ENCODE measurements at places on chromosomes 11 and 22.

DNA sequence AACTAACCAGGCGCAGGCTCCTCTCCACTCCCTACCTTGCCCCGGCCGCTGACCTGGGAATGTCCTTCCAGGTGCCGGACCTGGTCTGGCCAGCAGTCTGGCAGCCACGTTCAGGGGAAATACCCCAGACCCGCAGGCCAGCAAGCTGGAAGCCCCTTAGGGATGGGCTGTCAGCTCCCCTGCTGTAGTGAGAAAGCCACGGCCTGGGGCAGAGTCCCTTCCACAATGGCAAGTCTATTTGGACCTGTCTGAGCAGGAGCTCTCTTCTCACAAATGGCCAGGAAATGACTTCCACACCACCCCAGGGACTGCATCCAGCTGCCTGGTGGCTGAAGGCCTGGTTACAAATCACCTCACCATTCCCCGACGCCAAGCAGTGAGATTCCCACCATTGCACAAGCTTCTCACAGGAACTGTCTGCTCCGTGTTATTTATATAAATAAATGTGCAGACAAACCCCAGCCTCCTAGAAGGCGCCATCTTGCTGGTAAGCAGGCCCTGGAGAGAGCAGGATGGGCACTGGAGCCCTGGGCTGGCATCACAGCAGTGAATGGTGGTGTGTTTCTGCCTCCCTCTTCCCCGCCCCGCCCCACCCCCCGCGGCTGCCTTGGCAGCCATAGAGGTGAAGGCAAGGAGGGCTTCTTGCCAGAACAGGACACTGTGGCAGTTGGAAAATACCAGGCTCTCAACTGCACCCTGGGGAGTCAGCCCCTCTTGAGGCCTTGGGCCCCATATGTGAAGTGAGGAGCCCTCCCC lies 23.7 kb downstream of the RSPH14 start:
- DNase-seq = no peak

DNA sequence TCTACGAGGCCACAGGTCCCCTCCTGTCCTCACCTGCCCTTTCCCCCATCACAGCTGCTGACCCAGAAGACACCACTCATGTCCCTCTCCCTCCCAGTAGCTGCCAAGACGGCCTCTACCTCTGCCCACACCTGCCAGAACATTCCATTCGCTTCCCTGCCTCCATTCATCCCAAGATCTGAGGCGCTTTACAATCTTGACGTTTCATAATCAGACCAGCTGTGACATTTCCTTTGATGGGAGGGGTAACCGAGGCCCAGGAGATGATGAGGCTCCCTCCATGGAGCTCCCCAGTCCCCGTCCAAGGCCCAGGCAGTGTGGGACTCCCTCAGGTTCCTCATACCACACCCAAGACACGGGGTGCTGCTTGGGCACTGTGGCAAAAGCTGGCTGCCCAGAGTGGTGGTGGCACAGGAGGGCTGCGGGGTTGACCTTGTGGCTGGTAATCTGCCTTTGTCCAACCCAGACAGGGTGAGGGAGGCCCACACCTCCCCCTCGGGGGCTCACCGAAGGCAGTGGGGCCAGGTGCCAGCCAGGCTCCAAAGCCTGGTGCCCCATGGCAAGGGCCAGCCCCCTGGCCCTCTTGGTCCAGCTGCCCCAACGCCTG lies 17.3 kb downstream of the PHLDA2 start:
- DNase-seq = no peak

DNA sequence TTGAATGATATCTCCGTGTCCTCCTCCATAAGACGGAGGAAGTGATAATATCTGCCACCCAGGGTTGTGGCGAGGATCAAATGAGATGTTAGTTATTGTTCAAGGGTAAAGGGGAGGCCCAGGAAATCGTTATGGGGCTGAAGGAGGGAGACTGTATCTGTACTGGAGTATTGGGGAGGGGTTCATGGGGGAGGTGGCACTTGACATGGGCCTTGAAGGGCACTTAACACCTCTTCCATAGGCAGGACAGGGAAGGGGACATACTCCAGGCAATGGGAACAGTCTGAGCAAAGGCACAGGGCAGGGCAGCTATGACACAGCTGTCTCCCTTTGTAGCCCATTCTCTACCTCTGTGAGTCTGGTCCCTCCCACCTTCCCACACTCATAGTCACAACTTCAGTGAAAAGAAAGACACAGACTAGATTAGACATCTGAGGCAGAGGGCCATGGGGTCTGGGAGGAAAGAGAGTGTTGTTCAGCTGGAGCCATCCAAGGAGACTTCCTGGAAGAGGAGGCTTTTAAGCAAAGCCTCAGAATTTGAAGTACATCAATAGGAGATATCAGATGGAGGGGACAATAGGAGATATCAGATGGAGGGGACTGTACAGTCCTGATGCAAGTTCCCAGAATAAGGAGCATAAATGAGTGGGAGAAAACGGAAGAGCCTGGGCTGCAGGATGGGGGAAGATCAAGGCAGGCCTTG lies 15.8 kb upstream of the DGKZ start:
- no peak for DNase-seq

DNA sequence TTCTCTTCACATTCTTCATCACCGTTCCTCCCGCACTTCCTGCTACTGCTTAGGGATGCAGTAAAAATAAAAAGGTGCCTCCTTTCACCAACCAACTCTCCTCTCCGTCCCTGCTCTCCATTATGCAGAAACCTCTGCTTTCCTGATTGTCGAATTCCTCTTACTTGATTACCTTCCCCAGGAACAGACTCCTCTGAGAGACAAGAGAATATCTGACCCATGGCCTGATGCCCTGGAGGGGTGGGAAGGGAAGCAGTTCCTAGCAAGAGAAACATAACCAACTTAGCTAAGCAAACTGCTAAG lies 80.9 kb downstream of the TRIM29 start:
- DNase-seq = no peak

- no peak for DNase-seq
Measured at GRCh38 chr11:3989921-3990290, 104.7 kb upstream of the RRM1 start.

- DNase-seq = no peak
Measured at GRCh38 chr11:74579577-74580270, 12.7 kb upstream of the POLD3 start.

- DNase-seq = no peak
Measured at GRCh38 chr11:29657709-29658108, 359.1 kb downstream of the KCNA4 start.

GRCh38 chr11:116790167-116791001 lies 1.3 kb downstream of the APOA5 start:
- no peak for DNase-seq

- no peak for DNase-seq
Measured at GRCh38 chr11:69403556-69404215, 77.8 kb upstream of the LINC01488 start.

DNA sequence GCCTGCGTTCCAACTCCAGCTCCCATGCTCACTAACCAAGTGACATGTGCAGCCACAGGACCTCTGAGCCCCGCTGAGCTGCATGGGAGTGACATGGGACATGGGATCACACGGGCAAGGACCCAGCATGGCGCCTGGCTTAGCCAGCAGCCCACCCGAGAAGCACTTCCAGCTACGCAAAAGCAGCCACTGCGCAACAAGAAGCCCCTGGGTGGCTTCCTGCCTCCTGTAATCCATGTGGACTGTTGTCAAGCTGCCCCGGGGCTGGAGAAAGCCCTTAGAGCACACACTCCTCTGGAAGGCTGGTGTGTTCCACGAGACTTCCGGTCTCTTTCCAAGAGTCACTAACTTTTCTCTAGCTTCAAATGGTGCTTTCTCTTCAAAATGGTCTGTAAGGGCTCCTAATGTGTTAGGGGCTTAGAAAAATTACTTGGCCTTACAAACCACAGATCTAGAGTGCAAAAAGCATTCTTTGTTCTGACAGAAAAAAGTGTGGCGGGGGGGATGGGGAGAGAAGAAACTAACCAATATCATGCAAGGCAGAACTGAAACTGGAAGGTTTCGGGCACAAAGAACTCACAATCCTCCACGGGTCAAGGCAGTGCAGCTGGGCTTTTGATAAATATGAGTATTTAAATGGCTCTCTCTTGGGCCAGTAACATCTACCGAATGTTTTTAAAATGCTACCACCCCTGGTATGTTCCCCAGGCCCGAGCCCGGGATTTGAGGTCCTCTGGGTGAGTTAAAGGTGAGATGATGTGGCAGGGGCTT lies 5.5 kb downstream of the C11orf24 start:
- no peak for DNase-seq

- DNase-seq = no peak
Measured at GRCh38 chr11:61153593-61154095, 7.6 kb downstream of the VPS37C start.

DNA sequence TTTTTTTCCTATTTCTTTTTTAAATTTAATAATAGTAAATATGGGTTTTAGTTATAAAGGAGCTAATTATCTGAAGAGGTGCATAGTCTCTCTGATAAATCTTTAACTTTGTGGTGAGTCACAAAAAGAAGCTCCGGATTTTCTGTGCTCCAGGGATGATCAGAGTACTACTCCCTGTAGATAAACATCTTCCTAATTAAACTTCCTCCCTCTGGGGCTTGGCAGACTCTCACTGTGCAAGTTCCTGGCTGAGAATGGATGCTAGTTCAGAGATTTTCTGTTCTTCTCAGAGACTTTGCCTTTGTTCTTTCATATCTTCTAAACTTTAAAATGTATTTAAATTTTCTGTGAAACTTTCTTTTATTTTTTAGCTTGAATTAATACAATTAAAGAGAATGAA lies at the start of gene OR10G7:
Gene OR10G7 (minus strand): TSS at position 72 of the 400 bp plus-strand sequence. CDS start 2,324 bp downstream, outside the sequence.
- no peak for DNase-seq

GRCh38 chr11:69551963-69552362 lies 70.5 kb downstream of the LINC01488 start:
- DNase-seq = no peak

GRCh38 chr11:93025558-93026255 lies 56.3 kb downstream of the MTNR1B start:
- no peak for DNase-seq

GRCh38 chr11:70872299-70872698 lies 380.1 kb downstream of the SHANK2 start:
- DNase-seq = no peak

DNA sequence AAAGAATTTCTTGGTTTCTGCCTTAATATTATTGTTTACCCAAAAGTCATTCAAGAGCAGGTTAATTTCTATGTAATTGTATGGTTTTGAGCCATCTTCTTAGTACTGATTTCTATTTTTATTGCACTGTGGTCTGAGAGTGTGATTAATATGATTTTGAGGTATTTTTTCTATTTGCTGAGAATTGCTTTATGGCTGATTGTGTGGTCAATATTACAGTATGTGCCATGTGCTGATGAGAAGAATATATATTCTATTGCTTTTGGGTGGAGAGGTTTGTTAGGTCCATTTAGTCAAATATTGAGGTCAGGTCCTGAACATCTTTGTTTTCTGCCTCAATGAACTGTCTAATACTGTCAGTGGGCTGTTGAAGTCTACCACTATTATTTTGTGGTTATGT lies 20.7 kb upstream of the RAB38 start:
- DNase-seq = no peak

DNA sequence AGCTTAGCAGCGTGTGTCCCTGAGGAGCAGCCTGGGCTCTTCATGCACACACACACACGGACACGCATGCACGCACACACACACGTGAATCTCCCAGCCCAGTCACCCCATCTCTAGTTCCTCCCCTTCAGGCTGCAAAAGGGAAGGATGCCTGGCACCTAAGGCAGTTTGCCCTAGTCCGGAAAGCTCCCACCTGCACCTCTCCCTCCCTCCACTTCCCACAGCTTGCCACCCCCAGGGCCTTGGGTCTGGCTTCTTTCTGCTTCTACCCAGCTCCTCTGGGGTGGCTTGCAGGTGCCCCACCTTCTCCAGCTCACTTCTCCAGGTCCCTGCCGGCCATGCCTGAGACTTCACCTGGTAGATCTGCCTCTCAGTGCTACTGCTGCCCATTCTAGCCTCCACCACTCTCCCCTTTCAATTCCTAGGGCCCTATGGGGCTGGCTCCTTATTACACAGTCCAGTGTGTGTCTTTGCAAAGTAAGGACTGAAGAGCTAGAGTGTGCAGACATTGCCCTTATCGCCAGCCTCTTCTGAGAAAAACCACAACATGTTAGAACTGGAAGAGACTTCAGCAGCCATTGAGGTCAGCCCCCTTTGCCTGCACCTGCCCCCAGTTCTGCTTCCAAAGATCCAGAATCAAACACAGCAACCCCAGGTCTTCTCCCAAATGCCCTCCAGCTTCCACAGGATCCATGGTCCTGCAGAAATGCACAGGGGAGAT lies 33.5 kb upstream of the CHST1 start:
- DNase-seq = no peak
